ENCODE measurements at places on chromosomes 5 and 9.

DNA sequence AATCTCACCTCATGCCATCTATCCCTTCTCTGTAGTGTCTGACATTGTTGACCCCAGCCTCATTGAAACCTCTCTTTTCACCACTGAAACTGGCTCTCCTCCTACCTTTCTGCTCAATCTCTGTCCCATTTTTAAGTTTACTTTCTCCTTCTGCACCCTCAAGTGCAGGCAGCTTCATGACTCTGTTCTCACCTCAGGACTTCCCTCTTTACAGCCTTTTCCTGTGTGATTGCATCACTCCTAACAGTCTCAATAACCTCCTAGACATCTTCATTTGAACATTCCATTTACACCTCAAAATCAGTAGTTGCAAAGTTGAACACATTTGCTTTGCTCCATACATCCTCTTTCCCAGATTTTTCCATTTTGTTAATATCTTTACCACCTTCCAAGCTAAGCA lies 172.1 kb downstream of the RASEF start:
- peak; percentile 21 for DNase-seq

DNA sequence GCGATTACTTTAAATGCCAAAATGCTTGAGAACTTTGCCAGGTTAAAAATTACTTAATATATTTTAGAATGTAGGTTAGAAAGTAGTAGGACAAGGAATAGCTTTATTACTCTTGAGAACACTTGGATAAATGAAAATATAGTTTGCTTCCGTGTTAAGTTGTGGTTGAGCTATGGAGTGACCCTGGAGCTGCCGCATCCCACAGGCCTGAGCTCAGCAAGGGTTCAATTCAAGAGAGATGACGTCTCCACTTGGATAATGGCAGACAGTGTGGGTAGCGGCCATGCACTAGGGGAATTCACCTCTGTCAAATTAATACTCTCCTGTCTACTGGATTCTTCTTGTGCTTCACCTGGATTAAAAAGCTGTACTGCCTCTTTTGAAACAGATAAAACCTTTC lies 105.0 kb downstream of the GAPVD1 start:
- DNase-seq, result no peak

GRCh38 chr5:158431369-158432029 lies 572.6 kb upstream of the CLINT1 start:
- DNase-seq, result peak; percentile 31

DNA sequence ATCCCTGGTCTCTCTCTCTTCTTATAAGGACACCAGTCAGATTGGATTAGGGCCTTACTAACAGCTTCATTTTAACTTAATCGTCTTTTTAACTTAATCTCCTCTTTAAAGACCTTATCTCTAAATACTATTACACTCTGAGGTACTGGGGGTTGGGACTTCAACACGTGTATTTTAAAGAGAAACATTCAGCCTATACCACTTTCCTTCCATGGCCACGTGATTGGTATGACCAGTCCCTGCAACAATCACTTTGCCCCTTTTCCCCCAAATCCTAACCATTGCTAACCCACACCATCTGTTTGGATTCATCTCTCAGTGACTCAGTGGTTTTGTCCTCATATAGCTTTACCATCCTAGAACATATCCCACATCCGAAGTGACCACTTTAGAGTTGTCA lies 3.8 kb upstream of the MAN2A1 start:
- no peak for DNase-seq

DNA sequence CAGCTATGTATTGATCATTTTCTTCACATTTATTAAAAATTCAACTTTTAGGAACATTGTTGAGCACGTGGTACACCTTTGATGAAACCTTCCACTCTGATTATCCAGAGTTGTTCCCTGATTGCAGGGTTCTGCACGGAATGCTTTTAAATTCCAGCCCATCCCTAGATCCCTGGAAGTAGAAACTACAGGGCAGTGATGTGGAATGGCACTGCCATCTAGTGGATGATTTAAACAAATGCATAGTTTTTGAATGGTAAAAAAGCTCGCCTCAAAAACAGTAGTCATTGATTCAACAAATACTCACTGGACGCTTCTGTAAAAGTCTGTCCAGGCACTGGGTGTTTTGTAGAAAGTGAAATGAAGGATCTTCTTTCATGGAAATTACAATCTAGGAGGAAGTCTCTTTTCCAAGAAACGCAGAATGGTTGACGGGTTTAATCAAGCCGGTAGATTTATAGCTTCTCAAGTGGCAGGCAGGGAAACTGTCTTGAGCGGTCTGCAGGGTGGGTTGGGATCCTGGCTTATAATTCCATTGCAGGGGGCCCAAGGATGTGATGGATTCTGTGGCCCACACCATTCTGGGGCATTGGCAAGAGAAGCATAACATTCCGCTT lies 118.4 kb downstream of the ARHGAP26 start:
- DNase-seq, result peak; percentile 60

DNA sequence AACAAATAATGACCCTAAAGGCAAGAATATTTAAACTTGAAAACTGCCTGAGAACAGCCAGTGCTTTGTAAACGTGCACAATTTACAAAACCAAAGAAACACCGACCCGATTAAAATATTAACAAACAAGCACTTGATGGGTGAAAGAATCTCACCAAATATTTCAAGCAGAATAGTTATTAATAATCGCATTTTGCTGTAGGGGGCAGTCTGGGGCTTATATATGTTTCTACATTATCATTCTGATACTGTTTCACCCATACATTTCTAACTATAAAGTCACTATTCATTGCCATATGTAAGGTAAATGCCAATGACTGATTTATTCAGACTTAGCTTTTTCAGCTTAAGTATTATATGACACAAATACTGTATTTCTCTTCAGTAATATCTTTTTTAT lies 37.7 kb downstream of the UBAP2 start:
- DNase-seq, result no peak

- no peak for DNase-seq
These were observed 42.5 kb upstream of the MELK start for GRCh38 chr9:36530224-36530623.

- no peak for DNase-seq
These were observed 26.4 kb upstream of the TYRP1 start for GRCh38 chr9:12666813-12667212.

- DNase-seq, result peak; percentile 80
These were observed 5.8 kb upstream of the C5orf52 start for GRCh38 chr5:157665467-157666070.

- DNase-seq, result peak; percentile 30
These were observed 4.3 kb upstream of the RNF44 start for GRCh38 chr5:176541338-176542134.

GRCh38 chr5:168656633-168657032 lies 77.5 kb upstream of the PANK3 start:
- peak; percentile 86 for DNase-seq

DNA sequence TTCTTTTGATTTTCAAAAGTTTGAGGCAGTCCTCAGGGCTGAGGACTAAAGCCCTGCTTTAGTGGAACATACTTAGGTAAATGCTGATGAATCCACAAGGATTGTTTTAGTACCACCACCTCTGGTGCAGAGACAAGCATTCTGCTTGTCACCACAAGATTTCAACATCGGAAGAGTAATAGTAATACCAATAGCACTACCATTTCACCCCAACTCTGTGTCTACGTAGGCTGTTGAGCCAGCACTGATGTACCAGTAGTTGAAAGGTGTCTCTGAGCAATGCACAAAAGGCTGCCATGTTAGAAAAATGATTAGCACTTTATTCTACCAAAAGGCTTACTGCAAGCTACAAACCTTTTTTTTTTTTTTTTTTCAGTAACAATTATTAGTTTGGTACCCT lies 213.2 kb upstream of the SLC24A2 start:
- DNase-seq, result no peak

- no peak for DNase-seq
These were observed 6.8 kb upstream of the IFNA5 start for GRCh38 chr9:21311889-21312288.

DNA sequence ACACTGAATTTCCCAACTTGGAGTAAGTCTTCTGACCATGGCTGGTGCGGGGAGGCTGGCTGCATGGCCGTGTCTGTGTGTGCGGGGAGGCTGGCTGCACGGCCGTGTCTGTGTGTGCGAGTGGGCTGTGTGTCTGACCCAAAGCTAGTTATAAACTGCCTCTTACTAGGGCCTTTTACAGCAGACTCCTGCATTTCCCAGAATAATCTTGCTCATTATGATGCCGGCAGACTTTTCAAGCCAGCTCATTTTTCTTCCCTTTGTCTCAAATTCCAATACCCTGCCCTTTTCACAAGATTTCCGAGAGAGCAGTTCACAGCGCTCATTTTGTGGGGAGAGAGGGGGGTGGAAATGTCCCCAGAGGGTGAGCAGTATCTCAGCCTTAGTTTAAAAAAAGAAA lies 470.7 kb upstream of the BRINP1 start:
- DNase-seq, result no peak

GRCh38 chr5:128775558-128775957 lies 189.7 kb upstream of the SLC27A6 start:
- DNase-seq, result no peak

- peak; percentile 99 for DNase-seq
These were observed 381.6 kb downstream of the TMEM38B start for GRCh38 chr9:106075960-106076327.

- no peak for DNase-seq
These were observed 68.7 kb upstream of the OSMR start for GRCh38 chr5:38777111-38777510.

DNA sequence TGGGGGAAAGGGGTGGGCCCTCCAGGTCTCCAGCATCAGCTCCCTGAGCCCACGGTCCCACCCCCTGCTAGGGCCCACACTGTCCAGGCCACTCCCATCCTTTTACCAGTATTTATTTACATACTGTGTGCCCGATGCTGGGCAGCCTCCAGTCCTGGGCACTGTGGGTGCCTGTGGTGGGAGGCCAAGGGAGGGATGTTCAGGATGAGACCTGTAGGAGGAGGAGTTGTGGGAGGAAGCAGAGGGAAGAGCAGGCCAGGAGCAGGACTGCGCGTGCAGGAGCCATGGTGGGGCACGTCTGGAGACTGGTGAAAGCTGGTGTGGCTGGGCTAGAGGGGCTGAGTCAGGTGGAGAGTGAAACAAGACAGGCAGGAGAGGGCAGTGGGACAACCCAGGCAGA lies 267.4 kb downstream of the HSPA4 start:
- DNase-seq, result no peak

DNA sequence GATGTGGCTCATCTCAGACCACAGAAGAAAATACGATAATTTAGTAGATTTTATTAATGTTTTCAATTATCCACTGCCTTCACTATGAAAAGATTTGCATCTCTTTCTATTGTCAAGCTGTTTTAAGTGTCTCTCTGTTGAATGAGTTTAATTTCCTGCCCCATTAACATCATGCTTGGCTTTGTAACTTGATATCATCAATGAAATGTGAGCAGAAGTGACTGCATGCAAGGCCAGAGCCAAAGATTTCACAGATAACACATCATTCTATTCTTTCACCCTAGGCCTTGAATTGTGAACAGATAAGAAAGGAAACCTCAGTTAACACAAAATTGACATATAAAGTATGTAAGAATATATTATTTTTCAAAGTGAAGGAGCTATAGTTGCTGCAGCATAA lies 986.4 kb upstream of the CDH18 start:
- DNase-seq, result peak; percentile 4

- no peak for DNase-seq
These were observed 233.2 kb downstream of the SLIT3 start for GRCh38 chr5:169067751-169068173.

DNA sequence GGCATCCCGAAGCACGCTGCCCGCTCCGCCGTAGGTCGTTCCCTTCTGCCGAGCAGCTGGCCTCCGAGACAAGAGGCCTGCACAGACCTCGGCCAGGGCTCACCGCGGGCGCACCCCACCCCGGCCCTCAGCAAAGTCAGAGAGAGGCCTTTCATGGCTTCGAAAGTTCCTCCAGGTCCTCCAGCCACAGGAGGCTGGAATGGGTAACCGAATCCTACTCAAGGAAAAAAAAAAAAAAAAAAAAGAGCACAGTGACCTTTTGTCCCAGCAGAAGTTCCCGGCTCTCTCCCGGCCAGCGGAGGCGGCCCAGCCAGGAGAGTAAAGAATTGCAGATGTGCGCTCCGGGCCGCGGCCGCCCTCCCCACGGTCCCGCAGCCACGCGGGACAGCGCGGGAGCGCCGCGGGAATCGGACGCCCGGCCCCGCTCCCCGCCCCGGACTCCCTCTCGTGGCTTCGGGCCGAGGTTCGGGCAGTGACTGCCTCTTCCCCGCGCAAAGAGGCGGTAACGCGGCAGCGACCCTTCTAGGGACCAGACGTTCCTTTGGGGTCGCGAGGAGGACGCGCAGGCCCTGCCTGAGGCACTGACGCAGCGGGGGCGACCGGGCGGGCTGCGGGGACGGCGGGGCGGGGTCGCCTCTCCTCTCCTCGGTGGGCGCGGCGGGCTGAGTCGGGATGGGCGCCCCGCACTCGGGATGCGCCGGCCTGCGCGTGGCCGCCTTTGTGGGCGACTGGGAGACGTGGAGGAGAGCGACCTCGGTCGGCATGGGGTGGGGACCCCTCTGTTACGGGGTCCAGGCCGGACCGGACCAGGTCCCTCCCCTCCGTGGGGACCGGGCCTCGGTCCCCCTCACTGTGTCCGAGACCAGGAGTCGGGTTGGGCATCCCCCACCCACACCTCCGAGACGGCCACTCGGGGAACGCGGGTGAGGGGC lies 754 bp downstream of the GFPT2 start:
- DNase-seq, result peak; percentile 15

GRCh38 chr9:138111607-138112006 lies 234.0 kb downstream of the CACNA1B start:
- DNase-seq, result no peak

DNA sequence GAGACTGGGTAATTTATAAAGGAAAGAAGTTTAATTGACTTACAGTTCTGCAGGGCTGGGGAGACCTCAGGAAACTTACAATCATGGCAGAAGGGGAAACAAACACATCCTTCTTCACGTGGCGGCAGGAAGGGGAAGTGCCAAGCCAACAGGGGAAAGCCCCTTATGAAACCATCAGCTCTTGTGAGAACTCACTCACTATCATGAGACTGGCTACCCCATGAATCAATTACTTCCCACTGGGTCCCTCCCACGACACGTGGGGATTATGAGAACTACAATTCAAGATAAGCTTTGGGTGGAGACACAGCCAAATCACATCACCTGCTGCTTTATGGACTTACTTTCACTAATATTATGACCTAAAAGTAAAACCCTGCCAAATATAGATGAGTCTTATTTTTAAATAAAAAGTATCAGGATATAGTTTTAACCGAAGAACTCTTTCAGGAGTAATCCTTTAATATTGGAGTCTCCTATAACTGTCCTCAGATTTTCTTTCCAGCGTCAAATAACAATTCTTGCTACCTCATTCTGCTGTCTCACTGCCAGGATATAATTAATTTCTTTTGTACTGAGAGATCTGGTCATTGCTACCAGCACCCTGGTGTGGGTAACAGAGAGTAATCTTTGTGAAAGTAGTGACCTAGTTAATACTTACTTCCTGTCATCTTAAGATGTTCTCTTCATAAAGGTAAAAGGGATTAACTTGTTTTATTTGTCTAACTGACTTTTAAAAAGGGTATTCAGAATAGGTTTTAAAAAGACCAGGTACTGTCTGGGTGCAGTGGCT lies 68.6 kb downstream of the NLN start:
- no peak for DNase-seq

All from fibroblast of skin of abdomen (primary cell).